ENCODE measurements at places on chromosomes 11 and 22.

- no peak for DNase-seq
These were observed 447.3 kb downstream of the NTM start for GRCh38 chr11:131817687-131818188.

GRCh38 chr22:38246692-38247091 lies 26.1 kb downstream of the TMEM184B start:
- DNase-seq: no peak

GRCh38 chr11:66607126-66607834 lies 9.2 kb upstream of the RBM14 start:
- DNase-seq: no peak

- DNase-seq: no peak
These were observed 1275.2 kb downstream of the TBC1D22A start for GRCh38 chr22:48037618-48038017.

GRCh38 chr22:46220921-46221320 lies 29.2 kb downstream of the CDPF1 start:
- no peak for DNase-seq

GRCh38 chr22:44275631-44275995 lies 37.1 kb downstream of the SHISAL1 start:
- DNase-seq: no peak

GRCh38 chr11:35721651-35722282 lies 59.2 kb downstream of the TRIM44 start:
- no peak for DNase-seq

DNA sequence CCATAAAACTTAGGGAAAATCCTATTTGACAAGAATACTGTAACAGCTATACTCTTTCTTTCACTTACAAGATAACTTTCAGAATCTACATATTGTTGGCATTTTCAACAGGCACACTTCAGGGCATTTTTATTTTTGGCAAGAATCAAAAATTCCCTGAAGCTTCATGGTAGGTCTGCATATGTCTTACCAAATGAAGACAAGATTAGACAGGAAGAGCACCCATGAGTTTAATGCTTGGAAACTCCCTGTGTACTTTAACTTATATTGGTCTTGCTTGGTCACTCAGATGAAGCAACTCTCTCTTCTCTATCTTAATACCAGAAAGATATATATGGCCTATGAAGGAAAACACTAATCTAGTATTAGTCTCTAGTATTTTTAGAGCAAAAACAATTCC lies 137.7 kb downstream of the ATG16L2 start:
- DNase-seq: no peak

DNA sequence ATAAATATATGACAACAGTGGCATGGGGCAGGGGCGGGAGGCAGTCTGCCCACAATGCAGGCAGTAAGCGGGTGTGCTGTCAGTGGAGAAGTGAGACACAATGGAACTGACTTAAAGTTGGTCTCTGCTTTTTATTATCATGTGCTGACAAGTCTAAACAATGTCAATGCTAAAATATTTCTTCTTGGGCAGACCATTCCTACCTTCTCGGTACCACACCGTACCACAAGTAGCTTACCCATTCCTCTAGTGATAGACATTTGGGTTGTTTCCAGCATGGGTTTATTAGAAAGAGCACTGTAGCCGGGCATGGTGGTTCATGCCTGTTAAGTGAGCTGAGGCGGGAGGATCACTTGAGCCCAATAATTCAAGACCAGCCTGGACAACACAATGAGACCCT lies 2.6 kb upstream of the CHADL start:
- no peak for DNase-seq

- DNase-seq: no peak
These were observed 23.5 kb downstream of the SPATA19 start for GRCh38 chr11:133821776-133822175.

GRCh38 chr11:69440876-69441275 lies 40.6 kb upstream of the LINC01488 start:
- DNase-seq: no peak

DNA sequence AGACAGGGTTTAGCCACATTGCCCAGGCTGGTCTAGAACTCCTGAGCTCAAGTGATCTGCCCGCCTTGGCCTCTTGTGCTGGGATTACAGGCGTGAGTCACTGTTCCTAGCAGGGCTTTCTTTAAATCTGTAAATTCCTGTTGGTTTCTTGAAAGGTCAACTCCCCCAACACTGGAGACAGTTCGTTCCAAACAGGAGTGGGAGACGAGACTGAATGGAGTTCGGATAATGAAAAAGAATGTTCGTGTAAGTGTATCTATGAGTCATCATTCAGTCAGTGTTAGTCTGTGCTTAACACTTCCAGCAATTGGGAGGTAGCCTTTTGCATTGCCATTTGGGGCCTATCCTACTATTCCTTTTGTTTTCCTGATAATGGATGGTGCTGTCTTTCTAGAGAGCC lies 10.0 kb upstream of the BACE1-AS start:
- DNase-seq: no peak

DNA sequence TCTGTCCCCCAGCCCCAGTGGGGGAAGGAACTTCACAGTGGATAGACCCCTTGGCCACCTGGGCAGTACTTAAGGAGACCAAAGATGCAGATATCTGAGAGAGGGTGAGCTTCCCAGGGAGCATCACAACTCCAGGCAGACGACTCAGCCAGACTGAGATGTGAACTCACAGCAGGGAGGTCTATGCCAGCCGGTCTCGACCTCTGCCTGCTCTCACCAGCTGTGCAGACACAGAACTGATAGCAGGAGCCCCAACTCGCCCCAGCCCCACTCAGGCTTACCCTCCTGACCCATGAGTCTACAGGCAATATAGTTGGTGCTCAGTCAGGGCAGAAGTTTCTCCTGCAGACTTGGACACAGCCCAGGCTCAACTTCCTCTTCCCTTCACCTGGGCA lies 29.7 kb upstream of the ACCSL start:
- no peak for DNase-seq

DNA sequence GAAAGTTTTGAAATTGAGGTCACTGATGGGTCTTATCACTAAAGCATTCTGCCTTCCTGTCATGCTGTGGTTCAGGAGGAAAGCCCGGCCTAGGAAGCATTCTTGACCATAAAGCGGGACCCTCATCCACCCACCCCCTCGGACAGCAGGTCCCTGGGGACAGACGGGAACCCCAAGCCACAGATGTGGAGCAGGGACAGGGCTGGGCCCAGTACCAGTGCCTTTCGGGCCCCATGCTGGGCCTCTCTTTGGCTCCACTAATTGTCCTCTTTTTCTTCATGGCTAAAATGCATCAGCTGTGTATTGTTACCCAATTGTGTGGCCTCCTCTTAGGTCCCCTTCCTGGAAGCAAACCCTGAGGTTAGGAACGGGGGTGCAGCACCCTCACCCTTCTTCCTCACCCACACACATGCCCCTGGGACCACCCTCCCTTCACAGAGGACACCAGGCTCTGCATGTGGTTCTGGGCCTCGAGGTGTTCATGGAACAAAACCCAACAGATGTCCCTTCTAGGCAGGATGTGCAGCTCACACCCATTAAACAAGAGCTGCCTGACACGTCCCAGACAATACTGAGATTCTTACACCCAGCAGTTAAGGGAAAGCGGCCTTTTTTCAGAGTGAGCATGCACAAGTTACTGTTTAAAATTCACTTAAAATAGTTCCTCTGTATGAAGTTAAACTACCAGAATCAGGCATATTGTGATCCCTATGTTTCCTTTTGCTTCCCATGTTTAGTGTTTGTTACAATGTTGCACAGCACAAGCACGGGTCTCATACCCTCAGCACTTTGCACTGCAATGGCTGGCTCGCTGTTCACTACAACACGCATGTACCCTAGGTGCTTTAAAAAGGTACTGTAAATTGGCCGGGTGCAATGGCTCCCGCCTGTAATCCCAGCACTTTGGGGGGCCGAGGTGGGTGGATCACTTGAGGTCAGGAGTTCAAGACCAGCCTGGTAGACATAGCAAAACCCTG lies 807.6 kb downstream of the BRD1 start:
- no peak for DNase-seq

DNA sequence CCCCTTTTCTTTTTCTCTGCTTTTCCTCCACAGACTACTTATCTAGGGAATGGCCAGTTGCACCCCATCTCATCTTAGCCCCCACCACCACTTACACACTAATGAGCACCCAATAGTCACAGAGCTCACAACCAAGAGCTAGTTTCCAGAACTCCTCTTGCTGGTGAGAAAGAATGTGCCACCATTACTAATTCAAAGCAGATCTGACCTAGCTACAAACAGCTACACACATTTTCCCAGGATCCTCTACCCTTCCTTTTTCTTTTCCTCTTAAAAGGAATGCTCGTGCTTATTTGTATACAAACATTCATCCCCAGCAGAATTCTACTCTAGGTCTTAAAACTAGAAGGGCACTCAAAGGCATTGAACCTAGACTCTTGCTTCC lies 136.8 kb downstream of the CD44 start:
- no peak for DNase-seq

- DNase-seq: no peak
These were observed 98.8 kb downstream of the MPPED2 start for GRCh38 chr11:30487200-30487898.

GRCh38 chr11:65293909-65294381 lies 20.7 kb upstream of the CDC42EP2 start:
- DNase-seq: no peak
